ENCODE measurements at places on chromosomes 1 and 21.

- no peak for DNase-seq
Measured at GRCh38 chr21:46095083-46095719, 2.7 kb upstream of the COL6A2 start.

- DNase-seq: no peak
Measured at GRCh38 chr1:63545780-63546179, 22.5 kb downstream of the EFCAB7 start.

- DNase-seq: no peak
Measured at GRCh38 chr21:25371841-25372425, 235.3 kb downstream of the MRPL39 start.

GRCh38 chr1:143611159-143611558 is 360.6 kb downstream of the FAM72C start:
- DNase-seq: no peak

DNA sequence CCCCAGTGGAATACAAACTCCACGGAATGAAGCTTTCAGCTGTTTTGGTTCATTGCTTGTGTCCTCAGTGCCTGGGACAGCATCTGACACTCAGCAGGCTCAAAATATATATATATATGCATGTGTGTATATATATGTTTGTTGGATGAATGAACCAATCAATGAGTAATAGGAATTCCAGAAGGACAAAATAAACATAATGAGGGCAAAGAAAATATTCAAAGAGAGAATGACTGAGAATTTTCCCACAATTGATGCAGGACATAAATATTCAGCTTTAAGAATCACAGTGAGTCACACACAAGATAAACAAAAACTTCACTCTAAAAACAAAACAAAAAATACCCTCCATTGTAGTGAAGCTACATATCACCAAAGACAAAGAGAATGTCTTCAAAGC is 64.0 kb downstream of the CHD5 start:
- peak; percentile 45 for DNase-seq

DNA sequence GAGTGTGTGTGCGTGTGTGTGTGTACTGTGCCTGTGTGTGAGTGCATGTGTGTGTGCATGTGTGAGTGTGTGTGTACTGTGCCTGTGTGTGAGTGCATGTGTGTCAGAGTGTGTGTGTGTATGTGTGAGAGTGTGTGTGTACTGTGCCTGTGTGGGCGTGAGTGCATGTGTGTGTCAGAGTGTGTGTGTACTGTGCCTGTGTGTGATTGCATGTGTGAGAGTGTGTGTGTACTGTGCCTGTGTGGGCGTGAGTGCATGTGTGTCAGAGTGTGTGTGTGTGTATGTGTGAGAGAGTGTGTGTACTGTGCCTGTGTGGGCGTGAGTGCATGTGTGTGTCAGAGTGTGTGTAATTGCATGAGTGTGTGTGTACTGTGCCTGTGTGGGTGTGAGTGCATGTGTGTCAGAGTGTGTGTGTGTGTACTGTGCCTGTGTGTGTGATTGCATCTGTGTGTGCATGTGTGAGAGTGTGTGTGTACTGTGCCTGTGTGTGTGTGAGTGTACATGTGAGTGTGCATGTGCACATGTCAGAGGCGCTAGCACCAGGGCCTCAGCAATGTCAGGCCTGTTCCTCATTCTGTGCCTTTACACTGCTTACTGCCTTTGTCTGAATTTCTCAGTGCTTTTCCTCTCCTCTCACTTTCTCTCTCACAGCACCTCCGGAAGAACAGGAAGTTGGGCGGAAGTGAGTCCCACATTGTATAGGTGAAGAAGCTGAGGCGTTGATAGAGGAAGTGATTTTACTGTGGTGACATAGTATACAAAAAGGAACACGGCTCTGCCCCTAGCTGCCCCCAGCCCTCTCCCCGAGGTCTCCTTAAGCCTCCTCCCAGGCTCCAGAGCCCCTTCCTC is 4.9 kb downstream of the SLC5A9 start:
- no peak for DNase-seq

DNA sequence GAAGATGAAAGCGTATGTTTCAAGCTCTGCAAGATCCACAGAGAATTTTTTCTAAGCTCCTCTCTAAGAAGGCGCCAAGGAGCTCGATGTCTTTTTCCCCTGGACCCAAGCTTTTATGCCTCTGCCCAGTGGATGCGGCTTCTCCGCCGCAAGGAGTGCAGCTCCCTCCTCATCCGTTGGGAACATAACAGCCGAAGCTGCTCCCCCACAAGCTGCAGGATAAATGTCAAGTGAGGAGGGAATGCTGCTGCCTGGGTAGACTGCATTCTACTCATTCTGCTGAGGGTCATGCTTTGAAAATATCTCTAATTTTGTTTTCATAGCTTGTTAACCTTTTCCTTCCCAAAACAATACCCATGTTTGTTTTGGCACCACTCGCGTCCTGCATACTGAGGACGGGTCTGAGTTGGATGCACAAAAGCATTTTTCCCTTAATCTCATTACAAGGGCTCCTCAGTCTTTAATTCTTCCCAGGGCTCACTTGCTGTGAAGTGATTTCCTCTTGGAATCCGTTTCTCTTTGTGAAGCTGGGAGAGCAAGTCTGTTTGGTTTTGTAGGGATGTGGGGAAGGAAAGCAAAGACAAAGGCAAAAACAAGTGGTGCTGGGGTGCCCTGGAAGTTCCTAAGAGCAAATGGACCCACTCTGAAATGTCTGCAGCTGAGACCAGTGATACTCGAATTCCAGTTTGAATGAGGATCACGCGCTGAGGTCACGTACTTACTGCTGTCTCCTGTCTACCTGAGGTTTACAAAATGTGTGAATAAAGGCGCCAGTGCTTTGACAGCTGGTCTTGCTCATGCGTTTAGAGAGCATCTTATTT is 134.0 kb upstream of the IRF2BP2 start:
- peak; percentile 88 for DNase-seq

- no peak for DNase-seq
Measured at GRCh38 chr1:216563087-216563486, 139.8 kb upstream of the USH2A start.

GRCh38 chr21:36791695-36792470 is 93.0 kb downstream of the SIM2 start:
- DNase-seq: no peak

- DNase-seq: no peak
Measured at GRCh38 chr1:98931128-98931835, 73.4 kb downstream of the PLPPR5 start.

GRCh38 chr1:227035316-227035715 is 95.2 kb downstream of the COQ8A start:
- no peak for DNase-seq

DNA sequence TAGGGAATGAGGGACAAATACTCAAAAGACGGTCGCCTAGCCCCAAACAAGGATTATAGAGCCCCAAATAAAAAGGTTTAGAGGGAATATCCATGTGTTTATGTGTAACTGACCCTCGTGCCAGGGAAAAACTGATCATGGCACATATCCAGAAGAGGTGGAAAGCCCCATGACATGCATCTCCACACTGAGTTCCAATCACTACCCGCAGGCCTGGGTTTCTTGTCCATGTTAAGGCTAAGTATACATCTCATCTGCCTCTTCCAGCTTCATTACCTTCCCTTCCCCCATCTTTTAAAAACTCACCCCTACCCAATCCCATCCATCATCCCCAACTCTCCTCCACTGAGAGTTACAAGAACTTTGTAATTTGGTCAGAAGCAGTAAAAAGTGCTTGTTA is 15.2 kb downstream of the GADD45A start:
- DNase-seq: no peak

GRCh38 chr1:205530116-205530515 is 25.6 kb downstream of the CDK18 start:
- no peak for DNase-seq

DNA sequence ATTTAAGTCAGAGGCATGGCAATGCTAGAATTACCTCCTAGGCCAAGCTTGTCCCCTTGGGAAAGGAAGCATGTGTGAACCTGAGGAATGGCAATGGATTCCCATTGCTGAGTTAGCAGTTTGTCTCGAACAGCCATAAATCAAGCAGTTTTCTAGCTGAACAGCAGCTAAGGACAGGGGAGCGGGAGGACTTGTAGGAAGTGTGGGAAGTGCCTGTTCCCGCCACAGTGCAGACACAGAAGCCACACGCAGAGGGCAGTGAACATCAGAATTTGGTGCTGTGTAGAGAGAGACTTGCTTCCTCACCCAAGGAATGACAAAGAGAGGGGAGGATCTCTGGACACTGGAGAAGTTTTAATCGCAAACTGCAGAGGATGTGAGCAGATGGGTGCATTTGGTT is 3.8 kb downstream of the PHGDH start:
- DNase-seq: no peak

GRCh38 chr1:213988507-213989001 is 781 bp downstream of the PROX1 start:
- DNase-seq: no peak

- no peak for DNase-seq
Measured at GRCh38 chr1:69700770-69701169, 133.0 kb downstream of the LRRC7 start.

- no peak for DNase-seq
Measured at GRCh38 chr1:63874278-63874880, 100.6 kb downstream of the ROR1 start.

GRCh38 chr1:173241528-173242347 is 34.6 kb upstream of the TNFSF4 start:
- DNase-seq: no peak

GRCh38 chr1:78070758-78071157 is 25.0 kb downstream of the GIPC2 start:
- DNase-seq: no peak

DNA sequence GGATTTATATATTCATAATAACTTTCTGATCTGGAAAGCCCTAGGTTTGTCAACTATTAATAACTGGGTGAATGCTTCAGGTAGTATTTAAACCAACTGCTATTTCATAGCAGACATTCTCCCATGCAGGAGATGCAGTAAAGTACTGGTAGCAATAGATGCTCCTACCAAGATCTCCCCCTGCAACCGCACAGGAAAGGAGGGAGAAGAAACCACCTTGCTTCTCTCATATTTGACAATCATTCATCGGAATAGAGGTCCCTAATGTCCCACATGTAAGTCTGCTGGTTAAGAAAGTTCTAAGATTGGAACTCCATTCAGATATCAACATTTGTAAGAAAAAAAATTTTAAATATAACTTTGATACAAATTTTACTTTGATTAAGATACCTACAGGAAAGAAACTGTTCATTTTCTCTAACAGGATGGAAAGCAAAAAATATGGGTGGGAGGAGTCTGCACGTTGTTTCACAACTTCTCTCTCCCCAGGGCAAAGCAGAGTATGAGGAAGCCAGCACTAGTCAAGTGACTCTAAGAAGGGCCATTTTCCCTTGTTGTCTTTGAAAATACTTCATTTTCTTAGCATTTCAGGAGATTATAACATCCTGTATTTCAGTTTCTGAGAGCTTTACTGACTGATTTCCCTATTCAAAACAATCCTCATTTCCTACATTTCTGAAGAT is at the start of gene PYHIN1:
TSS of gene PYHIN1 (plus strand) at position 498 of the 683 bp plus-strand sequence. CDS start 5,359 bp downstream, outside the sequence.
- no peak for DNase-seq

- DNase-seq: no peak
Measured at GRCh38 chr21:35641271-35642016, 418.9 kb downstream of the SETD4 start.

GRCh38 chr1:235945775-235946570 is 79.3 kb upstream of the LYST start:
- DNase-seq: no peak

DNA sequence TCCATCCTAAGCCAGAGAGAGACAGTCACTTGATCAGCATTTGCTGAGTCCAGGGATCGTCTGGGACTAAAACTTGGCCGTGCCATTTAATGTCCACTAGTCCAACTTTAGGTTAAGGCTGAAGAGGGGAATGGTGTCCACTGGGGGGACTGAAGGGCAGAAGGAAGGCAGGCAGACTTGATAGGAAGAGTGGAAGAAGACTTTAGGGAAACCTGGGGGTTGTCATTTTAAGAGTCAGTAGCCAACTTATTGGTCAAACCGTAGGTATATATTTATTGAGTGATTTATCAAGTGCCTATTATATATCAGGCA is 1.3 kb upstream of the LMOD1 start:
- DNase-seq: no peak

DNA sequence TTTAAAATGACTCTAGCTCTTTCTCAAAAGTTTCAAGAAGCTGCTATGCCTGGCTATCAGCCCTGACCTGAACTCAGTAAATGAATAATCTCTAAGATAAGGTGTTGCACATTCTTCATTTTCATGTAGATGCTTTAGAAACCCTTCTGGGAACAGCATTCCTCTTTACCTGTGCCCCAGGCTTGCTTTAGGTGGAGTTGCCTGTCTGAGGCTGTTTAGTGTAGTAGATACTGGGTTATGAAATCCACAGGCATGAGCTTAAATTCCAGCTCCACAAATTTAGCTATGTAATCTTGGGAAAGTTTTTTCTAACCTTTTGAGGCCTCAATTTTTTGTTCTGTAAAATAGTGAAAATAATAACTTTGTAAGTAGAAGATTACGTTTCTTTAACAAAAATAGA is 41.6 kb downstream of the ATP6V1G3 start:
- no peak for DNase-seq

GRCh38 chr1:229886636-229887035 is 180.4 kb upstream of the GALNT2 start:
- DNase-seq: no peak

- DNase-seq: no peak
Measured at GRCh38 chr1:184388971-184389370, 2.1 kb downstream of the C1orf21 start.

GRCh38 chr1:54163051-54163450 is 10.3 kb upstream of the CDCP2 start:
- no peak for DNase-seq

DNA sequence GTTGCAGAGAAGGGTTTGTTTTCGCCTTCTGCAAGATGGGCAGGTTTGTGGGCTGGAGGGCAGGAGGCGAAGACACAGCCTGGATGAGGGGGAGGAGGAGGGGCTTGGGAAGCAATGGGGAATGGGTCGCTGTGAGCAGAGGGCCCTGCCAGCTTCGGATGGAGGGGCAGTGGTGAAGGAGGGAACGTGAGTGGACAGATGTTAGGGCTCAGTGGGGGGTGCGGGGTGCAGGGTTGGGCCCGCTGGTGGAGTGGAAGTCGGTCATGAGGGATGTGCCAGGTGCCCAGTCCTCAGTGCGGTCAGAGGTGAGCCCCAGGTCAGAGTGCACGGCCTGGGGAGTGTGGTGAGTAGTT is 55.5 kb upstream of the ABCG1 start:
- DNase-seq: no peak

- DNase-seq: no peak
Measured at GRCh38 chr1:223538981-223539380, 126.5 kb downstream of the CAPN8 start.

GRCh38 chr1:145827966-145828365 is 4.0 kb downstream of the POLR3C start:
- no peak for DNase-seq

DNA sequence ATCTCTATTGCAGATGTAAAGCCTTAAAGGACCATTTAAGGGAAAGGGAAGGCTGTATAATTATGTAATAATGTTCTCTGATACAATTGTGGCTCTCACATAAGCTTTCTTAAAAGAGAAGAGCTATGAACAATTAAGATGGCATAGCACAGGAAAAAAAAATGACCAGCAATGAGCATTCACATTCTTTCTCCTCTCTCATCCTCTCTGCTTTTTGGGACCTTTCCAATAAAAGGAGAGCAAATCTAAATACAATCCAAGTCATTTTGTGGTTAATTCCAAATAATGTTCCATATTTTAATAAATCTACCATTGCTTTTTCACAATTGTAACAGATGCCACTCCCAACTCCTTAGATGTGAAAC is 23.5 kb downstream of the SMYD3 start:
- no peak for DNase-seq

- no peak for DNase-seq
Measured at GRCh38 chr1:221336126-221336525, 405.8 kb downstream of the DUSP10 start.

- no peak for DNase-seq
Measured at GRCh38 chr1:245684166-245684565, 529.4 kb downstream of the KIF26B start.

- no peak for DNase-seq
Measured at GRCh38 chr21:39504230-39504629, 52.5 kb downstream of the SH3BGR start.

- no peak for DNase-seq
Measured at GRCh38 chr21:31338908-31339368, 5.1 kb downstream of the TIAM1 start.

Measured in brain pericyte (primary cell).